Astrocyte of the cerebellum (primary cell): ENCODE measurements at places on chromosomes 5 and 9.

DNA sequence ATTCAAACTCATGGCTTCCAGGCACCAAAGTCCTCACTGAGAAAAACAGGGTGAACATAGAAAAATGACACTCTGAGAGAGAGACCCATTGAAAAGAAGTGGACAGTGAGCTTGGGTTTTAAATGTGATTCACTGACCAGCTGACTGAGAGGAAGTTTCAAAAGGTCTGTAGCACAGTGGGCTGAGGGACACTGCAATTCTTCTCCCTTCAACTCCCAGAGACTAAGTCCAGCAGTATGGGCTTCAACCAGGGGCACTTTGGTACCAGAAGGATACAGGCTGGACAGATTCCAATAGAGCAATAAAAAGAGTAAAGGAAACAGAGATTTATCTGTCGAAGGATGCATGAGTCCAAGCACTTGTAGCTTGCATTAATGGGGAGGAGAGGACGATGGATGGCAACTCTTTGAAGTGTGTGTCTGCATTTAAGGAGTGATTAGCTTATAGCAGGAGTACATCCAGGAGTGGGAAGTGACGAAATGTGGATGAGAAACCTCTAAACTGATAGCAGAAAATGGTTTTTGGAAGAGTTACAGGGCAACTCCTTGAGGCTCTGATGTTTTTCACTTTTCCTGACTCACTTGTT lies 117.0 kb upstream of the ANKRD55 start:
- DNase-seq: no peak

- no peak for DNase-seq
These were observed 52.9 kb downstream of the RASGEF1C start for GRCh38 chr5:180156141-180156540.

DNA sequence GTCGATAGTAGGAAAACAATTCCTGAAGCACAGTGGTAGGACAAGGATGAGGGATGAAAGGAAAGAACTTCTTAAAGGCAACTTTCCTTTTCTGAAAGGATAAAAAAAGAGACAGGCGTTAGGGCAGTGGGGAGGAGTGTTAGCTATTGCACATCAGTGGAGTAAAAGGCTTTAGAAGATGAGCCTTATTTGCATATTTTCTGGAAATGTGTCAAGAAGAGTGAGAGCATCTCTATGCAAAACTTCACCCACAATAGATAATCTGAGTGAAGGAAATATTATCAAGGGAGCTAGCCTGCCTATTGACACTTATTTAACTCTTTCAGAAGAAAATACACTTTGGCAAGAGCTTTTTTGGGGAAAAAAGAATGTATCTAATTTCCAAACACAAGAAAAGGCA lies 151.6 kb downstream of the MACIR start:
- no peak for DNase-seq

DNA sequence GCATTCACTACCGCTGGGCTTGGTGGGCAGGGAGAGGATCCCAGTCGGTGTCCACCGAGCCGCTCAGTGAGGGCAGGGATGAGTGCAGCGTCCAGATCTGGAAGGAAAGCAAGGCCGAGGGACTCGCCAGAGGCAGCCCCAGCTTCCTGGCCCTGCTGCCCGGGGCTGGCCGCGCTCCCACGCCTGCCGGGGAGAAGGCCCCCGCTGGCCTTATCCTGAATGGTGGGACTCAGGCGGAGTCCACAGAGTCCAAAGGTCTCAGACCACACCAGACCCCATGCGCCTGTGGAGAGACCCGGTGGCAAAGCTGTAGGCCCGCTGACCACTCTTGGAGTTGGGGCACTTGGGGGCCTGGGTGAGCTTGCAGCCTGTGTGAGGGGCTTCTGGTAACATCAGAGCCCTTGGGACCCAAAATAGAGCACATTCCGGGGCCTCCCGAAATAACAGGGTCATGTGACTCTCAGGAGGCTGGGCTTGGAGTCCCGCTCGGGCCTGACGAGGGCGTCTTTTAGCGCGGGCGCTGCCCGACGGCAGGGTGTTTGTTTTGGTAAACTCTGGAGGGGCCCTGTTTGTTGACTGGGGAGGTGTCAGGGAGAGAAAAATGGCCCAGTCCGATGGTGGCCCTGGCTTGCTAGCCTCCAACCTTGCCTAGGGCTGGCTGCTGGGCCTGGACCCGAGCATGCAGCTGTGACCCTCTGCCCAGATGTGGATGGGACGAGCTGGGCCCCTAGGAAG lies 2.8 kb downstream of the RXRA start:
- no peak for DNase-seq

- DNase-seq: no peak
These were observed 88.5 kb upstream of the SLC25A48 start for GRCh38 chr5:135745897-135746500.

GRCh38 chr9:137114613-137115393 lies at the start of gene DPP7:
Gene DPP7 (minus strand): TSS chr9:137114733. CDS start chr9:137114713, 20 bp downstream.
- DNase-seq: no peak
